NCI-H2081 treated with DMSO at 0.1 percent for 48 hours (cell line): ENCODE measurements at places on chromosomes 7 and 10.
A peak's percentile ranks its signal among the peaks of the same experiment; 100 is the strongest.

DNA sequence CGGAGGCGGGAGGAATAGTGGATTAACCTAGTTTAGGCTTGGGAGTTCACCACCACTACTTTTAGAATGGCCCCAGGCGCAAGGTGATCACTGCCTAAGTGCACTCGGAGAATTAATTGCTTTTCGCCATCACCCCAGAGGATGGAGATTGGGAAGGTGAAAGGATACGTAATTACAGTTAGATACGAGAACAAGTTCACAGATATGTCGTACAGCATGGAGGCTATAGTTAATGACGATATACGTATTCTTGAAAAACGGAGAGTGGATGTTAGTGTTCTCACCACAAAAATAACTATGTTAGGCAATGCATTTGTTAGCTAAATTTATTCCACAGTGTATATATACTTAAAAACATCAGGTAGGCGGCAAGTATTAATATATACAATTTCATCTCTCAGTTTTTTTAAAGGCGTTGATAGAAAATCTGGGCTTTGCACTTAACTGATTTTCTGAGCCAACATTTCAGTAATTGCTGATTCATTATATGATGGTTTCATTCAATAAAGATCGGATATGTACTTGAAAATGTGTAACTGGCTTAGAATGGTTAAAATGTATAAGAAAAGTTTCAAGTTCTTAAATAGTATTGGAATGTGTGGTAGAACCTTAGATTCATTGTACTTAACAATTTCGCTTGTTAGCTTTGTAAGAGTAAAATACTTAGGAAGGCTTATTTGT, 683 bp downstream of the CDC123 start:
- DNase-seq = no peak

DNA sequence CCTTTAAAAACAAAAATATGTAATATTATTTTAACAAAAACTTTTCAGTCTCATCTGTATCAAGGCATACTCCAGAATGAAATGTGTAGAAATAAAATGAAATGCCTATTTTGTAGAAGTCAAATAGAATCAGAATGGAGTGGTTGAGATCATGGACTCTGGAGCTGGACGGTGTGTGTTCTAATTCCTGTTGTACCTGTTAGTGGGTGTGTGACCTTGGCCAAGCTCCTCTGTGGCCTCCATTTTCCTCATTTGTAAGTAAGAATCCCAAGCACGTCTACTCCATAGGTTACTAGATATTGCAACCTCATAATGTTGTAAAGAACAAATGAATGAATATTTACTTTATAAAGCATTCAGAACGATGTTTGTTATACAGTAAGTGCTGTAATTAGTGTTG, 74.9 kb downstream of the HDAC9 start:
- peak; percentile 69 for DNase-seq

DNA sequence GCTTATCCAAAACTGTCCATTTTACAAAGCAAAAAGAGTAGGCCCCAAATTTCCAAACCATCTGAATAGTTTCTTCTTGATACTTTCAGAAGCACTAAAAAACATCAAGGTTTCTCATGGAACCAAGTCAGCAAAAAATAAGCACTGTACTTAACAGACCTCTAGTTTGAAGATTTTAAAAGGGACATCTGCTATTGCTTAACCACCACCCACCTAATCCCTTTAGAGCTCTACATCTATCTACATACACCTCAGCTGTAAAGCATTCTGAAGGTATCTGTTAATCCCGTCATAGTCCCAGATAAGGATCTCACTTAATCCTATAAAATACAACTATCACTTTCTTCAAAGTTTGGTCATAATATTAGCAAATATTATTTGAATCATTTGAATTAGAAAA, 72.3 kb downstream of the HIBADH start:
- DNase-seq = no peak

- DNase-seq = no peak
Measured at GRCh38 chr7:34723866-34724490, 66.0 kb downstream of the NPSR1 start.

- no peak for DNase-seq
Measured at GRCh38 chr7:84688671-84689070, 494.1 kb upstream of the SEMA3A start.

- no peak for DNase-seq
Measured at GRCh38 chr10:5187867-5188266, 2.9 kb upstream of the AKR1C8 start.

DNA sequence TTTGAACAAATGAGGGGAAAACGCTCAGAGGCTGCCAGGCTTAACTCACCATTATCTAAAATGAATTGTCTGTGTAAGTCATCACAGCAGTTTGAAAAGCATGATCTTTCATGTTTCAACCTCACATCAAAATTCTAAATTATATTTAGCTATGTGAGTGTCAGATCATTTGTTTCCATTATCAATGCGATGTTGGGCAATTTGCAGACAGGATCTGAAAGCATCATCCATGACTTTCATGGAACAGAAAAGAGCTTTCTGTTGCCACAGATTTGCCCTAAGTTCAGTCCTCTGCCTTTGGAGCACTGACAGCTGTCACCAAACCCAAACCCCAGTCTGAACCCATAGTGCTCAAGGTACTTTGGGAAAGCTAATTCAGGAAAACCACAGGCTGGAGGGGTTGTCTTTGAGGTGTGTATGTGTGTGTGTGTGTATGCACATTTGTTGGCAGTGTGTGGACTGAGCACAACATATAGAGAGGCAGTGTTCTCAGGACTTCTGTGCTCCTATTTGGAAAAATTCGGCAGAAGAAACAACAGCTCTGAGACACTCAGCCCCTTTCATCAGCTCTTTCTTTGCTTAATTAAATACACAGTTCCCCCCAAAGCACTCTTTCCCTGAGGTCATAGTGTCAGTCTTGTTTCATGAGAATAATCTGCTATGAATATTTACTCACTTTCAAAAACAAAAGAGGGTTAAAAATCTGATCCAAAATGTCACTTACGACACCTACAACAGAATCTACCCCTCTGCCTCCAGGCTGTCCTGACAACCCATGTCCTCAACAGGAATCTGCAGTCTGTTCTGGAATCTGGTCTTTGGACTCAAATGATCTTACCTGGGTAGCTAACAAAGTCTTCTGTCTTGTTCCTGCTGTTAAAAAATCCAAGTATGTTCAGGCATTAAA, 188.5 kb upstream of the KLF14 start:
- no peak for DNase-seq

DNA sequence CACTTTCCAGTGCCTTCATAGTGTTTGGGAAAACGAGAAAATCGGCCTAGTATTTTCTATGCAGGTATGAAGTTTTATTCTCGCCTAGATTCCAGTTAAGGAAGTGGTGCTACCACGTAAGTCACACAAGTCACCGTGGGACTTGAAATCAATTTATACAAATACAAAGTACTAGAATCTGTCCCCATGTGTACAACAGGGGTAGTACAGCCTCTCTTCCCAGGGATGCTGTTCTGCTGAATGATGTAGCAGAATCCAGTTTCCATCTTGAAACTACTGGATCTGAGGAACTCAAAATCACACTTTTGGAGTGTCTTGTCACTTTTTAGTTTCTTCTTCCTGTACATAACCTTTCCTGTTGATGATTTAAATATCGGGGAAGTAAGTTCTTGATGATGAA, 129.4 kb downstream of the SFMBT2 start:
- no peak for DNase-seq

GRCh38 chr7:84200859-84201258, 6.3 kb upstream of the SEMA3A start:
- no peak for DNase-seq

GRCh38 chr10:124384591-124385190, 34.0 kb downstream of the OAT start:
- DNase-seq = no peak

DNA sequence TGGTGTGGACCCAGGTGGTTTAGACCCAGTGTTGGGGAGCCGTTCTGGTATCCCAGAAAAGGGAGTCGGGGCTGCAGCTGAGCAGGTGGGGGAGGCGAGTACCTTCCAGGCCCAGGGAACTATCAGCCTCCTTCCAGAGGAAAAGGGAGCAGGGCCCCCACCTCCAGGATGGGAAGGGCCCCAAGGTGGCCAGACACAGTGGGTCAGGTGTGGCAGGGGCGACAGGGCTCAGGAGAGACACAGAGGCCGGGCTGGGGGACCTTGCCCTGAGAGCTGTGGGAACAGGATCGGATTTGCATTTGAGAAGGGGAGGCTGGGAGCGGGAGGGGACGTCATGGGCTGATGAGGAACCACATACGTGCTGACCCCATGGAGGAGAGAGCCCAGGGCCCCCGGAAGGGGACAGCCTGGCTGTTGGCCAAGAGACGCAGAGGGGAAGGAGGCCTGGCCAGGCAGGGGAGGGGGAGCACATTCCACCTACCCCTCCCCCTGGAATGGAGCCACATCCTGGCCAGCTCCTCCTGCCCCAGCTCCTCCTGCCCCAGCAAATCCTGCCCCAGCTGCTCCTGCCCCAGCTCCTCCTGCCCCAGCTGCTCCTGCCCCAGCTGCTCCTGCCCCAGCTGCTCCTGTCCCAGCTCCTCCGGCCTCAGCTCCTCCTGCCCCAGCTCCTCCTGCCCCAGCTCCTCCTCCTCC, 9.7 kb upstream of the TTYH3 start:
- no peak for DNase-seq

GRCh38 chr7:22640269-22640668, 86.7 kb upstream of the IL6 start:
- DNase-seq = no peak
